CD4-positive, alpha-beta T cell treated with Interferon alpha-2 for 1 hour (primary cell): ENCODE measurements at places on chromosomes 11 and 22.

DNA sequence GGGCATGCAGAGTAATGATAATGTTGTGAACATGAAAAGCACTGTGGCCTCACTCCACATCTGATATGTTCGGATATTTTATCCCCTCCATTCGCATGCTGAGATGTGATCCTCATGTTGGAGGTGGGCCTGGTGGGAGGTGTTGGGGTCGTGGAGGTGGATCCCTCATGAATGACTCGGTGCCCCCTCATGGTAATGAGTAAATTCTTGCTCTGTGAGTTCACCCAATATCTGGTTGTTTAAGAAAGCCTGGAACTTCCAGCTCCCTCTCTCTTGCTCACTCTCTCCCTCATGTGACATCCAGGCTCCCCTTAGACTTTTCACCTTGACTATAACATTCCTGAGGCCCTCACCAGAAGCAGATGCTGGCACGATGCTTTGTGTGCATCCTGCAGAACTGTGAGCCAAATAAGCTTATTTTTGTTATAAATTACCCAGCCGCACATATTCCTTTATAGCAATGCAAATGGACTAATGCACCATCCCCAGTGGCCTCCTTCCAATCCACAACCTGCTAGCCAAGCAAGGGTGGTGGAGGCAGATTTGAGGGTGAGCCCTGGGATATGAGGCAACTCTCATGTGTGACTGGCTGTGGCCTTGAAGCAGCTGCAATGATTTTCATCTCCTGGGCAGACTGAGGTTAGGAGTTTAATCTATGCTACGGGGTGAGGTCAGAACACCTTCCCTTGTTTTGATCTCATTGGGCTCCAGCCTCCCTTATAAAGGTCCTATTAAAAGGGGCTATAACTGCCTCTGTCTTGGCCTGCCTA lies 276.5 kb downstream of the ETS1 start:
- no peak for DNase-seq

DNA sequence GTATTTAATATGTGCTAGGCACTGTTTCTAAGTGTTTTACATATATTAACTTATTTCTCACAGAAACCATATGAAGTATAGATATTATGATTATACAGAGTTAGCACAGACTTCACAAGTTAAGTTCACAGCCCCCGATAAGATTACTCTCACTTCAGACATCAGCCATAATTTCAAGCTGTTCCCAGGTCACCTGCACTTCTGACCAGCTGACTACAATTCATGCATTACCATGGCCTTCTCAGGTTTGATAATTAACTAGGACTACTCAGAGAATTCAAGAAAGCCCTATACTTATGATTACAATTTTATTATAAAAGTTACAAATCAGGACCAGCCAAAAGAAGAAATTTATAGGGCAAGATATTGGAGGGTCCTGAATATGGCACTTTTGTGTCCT lies 68.2 kb upstream of the RRM1 start:
- DNase-seq: no peak

GRCh38 chr11:130383344-130384211 lies 44.8 kb downstream of the ADAMTS8 start:
- no peak for DNase-seq

GRCh38 chr11:8910649-8911026 lies 351 bp upstream of the AKIP1 start:
- no peak for DNase-seq

DNA sequence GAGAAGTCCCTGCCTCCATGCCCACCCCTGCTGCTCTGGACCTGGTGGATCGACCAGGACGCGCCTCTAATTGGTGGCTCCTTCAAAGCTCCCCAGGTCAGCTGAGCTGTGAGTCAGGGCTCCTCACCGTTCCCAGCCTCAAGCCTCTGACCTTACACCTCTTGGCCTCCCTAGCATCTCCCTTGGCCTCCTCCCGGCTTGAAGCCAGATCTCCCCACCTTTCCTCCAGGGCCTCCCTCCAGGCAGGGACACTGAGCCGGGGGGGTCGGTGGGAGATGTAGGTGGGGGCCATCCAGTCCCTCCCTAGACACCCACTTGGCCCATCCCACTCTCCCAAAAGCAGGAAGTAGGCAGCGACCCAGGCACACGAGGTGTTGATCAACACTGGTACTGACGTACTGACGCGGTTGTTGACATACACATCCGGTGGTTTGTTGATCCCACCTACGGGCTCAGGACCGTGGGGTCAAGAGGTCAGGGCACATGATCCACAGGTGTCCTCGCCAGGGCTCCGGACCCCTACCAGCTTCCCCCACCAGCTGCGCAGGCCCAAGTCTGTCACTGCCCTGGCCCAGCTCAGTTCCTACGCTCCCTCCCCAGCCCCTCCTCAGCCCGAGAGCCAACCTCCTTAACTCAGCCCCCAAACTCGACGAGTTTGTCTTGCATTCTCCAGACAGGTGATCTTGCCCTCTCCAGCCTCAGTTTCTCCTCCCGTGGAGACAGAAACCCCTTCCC lies 802 bp downstream of the ATG2A start:
- peak; percentile 65 for DNase-seq

DNA sequence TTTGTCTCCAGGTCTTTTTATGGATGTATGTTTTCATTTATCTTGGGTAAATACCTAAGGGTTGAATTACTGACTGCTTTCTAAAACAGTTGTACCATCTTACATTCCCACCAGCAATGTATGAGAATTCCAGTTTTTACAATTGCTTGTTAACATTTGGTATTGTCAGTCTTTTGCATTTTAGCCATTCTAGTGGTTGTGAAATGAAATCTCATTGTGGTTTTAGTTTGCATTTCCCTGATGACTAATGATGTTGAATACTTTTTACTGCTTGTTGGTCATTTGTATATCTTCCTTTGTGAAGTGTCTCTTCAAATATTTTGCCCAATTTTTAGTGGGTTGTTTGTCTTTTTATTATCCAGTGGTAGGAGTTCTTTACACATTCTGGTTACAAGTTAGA lies 92.8 kb downstream of the ARFGAP2 start:
- DNase-seq: no peak

DNA sequence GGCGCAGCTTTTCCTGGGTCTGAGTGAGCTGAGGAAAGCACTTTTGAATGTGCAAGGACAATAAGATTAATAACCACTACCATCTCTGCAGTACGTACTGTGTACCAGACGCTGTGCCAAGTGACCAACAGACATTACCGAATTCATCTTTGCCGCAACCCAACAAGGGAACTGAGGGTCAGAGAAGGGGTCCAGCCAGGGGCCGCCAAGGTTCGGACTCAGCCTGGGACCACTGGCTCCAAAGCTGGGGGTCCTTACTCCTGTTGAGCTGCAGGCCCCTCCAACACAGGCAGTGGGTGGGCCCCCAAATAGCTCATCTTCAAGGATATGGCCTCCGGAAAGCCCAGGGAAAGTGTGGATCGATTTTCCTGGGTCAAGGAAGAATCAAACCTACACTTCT lies 55.0 kb upstream of the EMID1 start:
- DNase-seq: no peak

DNA sequence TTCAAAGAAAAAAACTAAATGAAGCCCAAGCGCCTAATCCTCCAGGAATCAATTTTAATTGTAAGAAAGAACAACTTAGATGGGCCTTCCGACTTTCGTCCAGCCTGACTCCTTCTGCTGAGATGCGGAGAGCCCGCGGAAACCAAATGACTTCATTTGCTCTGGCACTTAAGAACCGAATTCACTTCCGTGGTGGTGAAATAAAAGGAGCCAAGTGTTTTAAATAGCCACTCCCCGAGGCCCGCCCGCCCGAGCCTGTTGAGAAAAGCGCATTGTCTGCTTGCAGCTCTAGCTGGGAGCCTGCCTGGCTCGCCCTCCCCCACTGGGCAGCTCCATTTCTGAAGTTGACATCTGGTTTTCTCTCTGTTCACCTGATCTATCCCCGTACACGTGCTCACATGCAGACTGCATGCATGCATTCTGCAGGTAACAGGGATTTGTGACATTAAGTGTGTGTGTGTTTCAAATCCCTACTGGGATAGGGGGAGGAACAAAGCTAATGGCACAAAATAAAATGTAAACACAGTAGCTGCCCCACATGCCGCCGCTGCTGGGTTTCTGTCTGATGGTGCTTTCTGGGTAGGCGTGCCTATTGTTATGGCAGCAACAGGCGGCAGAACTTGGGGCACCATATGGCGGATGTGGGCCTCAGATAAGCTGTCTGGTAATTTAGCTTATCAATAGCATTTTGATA lies 6.2 kb downstream of the TEAD1 start:
- DNase-seq: peak; percentile 4

GRCh38 chr11:2942447-2942846 lies 13.2 kb upstream of the PHLDA2 start:
- no peak for DNase-seq

DNA sequence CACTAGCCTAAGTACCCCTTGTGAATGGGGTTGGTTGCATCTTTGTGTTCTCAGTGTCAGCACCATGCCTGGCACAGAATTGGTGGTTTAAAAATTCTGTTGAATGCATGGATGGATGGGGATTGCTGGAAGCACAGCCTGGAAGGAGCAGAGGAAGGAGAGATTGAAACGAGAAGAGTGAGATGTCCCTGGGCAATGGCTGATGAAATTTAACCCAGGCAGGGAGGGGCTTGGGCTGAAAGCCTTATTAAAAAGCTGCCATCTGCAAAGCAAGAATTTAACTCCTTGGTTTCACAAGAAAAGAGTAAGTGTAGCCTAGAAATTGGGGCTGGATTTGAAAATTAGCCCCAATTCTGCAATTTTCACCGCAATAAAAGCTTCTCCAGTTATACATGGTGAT lies 126.7 kb downstream of the TEAD1 start:
- DNase-seq: no peak

- DNase-seq: no peak
Measured at GRCh38 chr11:473962-474785, 24.1 kb downstream of the PTDSS2 start.

DNA sequence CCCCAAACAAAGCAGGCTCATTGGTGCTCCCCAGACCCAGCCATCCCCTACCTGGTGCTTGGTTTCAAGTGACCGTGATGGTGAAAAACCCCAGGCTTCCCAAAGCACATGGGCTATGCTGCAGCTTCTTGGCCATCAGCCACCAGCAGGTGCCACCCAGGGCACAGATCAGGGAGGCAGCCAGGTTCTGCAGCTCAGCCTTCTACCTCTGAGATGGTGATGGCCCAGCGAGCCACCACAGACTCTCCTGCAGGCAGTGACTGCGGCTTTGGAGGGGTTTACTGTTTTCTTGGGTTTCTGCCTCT lies 70.0 kb upstream of the ALX4 start:
- DNase-seq: no peak

DNA sequence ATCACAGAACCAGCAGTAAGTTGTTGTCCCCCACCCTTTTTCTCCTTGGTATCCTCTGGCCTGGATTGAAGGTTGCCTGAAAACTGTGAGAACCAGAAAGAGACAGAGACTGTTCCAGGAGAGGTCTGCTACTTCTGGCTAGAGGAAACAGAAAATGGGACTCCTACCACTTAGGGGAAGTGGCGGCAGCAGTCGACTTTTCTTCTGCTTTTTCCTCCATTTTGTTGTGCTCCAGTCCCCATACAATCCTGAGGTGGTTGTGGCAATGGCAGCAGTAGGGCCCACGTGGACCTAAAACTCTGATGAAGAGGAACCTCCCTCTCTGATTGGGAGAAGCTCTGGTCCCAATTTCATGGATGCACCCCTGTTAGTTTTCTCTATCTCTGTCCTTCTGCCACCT lies 76.0 kb upstream of the SORL1 start:
- DNase-seq: no peak

DNA sequence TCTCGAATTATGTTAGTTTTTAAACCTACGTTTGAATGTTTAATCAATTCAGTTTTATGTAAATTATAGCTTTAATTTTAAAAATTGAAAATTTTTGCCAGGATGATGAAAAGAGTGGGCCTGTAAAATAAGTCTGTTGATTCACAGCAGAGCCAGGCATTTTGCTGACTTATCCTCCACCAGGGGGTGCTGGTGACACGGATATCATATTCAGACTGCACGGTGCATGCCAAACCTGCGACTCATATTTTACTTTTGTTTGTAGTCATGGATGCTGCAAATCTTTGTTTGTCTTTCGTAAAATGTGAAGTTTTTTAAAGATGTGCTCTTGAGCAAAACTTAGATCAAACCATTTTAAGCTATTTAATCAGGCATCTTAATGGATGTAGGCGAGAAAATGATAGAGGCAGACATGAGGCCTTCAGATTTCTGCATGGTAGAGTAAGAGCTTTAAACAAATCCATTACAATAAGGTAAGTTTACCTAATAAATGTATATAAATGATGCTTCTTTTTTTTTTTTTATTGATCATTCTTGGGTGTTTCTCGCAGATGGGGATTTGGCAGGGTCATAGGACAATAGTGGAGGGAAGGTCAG lies 3.6 kb upstream of the OR8B3 start:
- DNase-seq: peak; percentile 41

DNA sequence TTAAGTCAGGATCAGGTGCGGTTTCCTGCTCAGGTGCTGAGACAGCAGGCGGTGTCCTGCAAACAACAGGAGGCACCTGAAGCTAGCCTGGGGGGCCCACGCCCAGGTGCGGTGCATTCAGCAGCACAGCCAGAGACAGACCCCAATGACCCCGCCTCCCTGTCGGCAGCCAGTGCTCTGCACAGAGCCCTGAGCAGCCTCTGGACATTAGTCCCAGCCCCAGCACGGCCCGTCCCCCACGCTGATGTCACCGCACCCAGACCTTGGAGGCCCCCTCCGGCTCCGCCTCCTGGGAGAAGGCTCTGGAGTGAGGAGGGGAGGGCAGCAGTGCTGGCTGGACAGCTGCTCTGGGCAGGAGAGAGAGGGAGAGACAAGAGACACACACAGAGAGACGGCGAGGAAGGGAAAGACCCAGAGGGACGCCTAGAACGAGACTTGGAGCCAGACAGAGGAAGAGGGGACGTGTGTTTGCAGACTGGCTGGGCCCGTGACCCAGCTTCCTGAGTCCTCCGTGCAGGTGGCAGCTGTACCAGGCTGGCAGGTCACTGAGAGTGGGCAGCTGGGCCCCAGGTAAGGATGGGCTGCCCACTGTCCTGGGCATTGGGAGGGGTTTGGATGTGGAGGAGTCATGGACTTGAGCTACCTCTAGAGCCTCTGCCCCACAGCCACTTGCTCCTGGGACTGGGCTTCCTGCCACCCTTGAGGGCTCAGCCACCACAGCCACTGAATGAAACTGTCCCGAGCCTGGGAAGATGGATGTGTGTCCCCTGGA lies at the start of gene MYO7A:
MYO7A (plus strand) TSS at position 327 of the 772 bp plus-strand sequence. CDS start 2,389 bp downstream, outside the sequence.
- no peak for DNase-seq

DNA sequence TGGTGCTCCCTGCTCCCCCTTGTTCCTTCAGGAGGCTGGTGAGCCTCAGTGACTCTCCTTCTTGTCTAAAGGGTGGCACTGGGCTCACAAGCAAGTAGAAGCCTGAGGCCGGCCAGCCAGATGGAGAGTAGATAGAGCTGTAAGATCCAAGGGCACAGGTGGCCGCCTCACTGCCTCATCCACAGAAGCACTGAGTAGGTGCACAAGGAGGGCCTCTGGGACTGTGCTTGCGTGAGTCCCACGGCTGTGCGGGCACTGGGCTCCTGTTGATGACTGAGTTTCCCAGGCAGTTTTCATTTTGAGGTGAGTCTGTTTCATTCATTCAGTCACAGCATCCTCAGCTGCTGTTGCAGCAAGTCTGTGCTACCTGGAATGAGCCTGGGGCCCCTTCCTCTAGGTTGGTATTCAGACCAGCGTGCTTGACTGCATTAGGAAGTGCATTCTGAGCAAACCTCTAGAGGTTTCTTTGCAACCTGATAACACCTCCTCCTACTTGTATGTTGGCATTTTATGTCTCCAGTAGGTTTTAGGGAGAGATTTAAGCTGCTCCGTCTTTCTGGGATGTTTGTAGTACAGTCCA lies 184.0 kb downstream of the TBC1D22A start:
- no peak for DNase-seq
